ENCODE measurements at places on chromosomes 6 and 20.

GRCh38 chr6:18101873-18102272 is 20.6 kb downstream of the NHLRC1 start:
- no peak for DNase-seq

DNA sequence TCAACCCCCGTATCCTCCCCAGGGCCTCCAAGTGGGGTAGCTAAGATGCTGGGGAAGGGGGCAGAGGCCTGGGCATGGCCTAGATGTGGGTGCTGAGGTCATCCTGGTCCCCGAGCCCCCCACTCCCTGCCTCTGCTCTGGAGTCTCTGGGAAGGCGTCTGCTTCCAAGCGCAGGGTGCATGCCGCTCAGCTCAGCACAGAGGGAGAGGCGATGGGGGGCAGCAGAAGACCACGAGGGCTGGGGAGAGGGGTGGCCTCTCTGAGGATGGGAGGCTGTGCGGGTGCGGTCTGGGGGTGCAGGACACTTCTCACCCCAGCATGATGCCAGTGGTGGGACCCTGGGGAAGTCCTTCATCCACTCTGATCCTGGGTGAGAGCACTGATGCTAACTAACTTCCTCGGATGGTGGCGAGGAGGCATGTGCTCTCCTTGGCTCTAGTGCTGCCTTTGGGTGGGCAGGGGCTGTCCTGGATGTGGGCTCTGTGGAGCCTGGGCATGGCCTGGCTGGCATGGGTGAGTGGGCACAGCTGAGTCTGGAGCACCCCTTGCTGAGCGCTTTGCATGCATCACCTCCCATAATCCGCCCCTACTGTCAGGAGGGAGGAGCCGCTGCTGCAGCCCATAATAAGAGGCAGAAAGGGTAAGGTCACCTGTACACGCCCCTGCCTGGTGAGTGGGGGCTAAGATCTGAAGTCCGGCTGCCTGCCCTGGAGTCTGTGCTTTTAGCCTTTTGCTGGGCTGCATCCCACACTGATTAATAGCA is 34.7 kb downstream of the EFCAB8 start:
- DNase-seq: no peak

DNA sequence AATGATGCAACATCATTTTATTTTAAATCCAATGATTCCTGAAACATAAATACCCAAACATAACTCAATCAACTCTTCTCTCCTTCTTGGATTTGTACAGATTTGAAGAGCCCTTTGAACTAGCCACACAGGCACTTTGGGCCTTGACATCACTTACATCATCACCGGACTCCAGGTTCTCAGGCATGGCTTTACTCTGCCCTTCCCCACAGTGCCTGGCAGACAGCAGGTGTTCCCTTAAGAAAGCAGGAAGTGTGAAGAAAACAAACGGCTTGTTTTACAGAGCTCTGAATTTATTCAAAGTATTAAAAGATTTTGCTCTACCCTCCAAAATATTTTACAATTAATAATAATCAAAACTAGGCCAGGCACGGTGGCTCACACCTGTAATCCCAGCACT is 54.8 kb upstream of the GCM1 start:
- no peak for DNase-seq

DNA sequence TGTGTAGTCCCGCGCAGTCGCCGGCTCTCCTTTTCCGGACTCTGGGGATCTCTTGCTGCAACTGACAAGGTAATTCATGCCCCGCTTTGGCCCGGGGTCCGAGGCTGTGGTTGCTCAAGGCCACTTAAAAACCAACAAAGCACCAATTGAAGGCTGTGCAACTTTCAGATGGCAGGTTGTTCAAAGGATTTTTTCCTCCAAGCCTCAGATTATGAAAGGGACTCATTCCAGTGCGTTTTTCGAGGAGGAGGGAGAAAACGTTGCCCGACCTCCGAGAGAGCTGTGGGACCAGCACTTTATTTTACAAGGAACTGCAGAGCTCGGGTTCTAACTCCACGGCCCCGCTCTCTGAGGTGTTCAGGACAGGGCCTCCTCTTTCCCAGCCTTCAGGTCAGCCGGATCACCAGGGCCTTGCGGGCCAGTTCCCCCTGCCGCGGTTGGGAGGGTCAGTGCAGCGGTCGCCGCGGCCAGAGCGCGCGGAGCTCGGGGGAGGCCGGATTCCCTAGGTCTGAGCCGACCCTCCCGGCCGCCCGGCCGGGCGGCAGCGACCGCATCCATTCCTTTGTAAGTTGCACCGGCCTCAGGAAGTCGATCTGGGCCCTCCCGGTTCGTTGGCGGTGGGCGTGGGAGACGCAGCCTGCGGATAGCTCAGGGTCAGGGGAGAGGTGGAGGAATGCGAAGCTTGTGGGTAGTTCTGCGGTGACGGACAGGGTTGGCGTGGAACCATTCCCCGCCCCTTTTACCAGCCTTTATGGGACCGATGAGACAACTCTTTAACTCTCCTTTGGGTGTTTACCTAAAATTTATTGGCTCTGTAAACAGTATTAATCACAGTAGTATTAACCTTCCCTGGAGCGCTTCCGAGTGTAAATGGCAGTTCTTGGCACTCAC is 1.6 kb downstream of the UTRN start:
- DNase-seq: peak; percentile 87

- DNase-seq: no peak
Observed at GRCh38 chr6:155024391-155025027, 29.4 kb downstream of the TIAM2 start.

DNA sequence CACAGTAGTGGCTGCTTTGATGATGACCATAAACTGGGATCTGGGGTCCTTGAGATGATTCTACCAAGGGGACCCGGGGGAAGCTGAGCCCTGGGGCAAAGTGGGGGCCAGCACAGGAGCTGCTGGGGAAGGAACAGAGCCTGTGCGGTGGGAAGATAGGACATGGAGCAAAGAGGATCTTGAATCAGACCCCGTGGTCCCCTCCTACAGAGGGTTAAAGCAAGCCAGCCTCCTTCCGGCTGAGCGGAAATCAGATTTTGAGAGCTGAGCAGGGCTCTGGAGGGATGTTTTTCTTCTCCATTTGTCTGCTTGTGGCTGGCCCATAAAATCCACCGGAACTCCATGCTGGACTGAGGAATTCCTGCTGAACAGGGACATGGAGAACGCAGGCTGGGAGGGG is 10.1 kb upstream of the TCF15 start:
- no peak for DNase-seq

GRCh38 chr20:44537993-44538392 is 16.1 kb upstream of the SERINC3 start:
- no peak for DNase-seq

- peak; percentile 85 for DNase-seq
Observed at GRCh38 chr6:43170417-43170930, 595 bp upstream of the SRF start.

DNA sequence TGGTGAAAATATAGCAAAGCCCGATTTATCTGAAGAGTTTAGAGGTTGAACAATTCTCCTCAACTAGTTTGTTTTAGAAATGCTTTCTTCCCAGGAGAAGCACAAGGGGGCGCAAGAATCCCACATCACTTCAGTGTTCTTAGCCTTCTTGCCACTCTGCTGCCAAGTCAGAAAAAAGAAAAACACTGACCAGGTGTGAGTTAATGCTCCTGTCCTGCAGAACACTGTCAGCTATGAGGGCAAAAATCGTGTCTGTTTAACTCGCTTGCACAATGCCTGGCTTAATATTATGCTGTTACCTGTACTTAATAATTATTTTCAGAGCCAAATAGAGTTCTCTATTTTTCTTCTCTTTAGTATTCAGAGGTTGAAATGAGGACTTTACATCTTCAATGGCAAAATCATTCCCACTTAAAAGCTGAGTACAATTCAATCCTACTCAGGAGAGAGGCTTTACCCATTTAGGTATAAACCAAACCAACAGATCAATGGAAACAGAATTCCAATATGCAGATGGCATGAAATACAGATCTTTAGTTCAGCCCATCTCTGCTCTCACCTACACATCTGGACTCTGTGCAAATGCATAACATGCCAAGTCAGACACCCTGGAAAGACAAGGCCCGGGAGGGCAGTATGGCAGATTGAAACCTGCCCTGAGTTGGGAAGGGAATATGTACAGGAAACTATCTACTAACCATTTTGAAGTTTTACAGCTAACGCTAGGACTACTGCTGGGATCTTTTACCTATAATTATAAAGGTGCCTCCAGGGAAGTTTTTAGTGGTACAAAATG is 71.4 kb upstream of the TULP1 start:
- DNase-seq: peak; percentile 38

DNA sequence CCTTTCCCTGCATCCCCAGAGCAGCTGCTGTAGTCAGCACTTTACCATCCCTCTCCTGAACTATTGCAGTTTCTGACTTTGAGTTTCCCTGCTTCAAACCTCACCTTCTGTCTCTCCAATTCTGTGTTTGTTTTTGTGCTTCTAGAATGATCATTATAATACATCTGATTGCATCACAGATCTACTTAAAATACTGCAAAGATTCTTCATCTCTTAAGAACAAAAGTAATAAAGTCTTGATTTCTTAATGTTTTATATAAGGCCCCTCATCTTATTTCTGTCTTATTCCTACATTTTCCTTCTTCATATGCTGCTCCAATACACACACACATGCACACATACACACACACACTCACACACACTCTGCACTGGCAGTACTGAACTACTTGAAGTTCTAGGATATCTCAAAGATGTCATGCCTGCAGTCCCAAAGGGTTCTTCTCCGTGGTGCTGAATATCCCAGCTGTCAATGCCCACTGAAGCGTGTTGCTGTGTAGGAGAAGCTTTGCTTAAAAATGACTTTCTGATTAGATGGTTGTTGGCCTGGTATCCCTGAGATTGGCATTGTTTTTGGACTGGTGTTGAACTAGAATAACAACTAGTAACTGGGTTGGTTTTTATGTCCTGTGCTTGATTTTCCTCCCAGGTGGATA is 97.2 kb downstream of the MAP3K4 start:
- no peak for DNase-seq

DNA sequence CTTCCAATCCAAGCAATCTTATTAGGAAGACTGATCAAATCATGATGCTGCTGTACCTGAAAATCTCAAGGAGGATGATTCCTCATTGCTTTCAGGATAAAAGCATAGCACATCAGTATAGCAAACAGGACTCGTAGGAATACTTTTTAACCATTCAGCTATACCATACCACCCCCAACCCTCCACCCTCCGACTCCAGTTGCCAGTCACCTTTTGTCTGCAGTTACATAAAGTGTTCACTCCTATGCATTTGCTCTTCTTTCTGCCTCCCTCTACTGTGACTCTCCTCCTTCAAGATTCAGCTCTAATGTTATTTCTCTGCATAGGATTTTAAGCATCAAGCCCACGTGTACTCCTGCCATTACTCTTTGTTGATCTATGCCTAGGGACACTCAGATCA is 124.7 kb upstream of the KCNQ5 start:
- DNase-seq: no peak

DNA sequence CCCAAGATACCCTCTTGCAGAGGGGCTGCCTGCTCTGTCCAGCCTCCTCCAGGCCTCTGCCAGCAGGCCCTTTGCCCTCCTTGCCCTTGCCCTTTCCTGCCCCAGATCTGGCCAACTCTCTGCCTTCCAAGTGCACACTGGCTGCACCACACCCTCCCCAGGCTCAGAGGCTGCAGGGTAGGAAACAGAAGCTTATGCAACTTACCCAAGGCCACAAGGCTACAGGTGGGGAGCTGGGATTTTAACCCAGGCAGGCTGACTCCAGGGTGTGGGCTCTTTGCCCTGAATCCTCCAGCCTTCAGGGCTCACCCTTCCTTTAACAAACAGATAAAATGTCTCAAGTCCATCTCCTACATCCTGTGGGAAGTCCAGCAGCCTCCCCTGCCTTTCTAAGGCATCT is 14.5 kb upstream of the TRAF3IP2 start:
- no peak for DNase-seq
